ENCODE measurements at places on chromosomes 7 and 10. TPM values are rescaled to one million over a fixed set of nuclear protein-coding genes. Genes with fewer than 3 reads are reported as not detected.

DNA sequence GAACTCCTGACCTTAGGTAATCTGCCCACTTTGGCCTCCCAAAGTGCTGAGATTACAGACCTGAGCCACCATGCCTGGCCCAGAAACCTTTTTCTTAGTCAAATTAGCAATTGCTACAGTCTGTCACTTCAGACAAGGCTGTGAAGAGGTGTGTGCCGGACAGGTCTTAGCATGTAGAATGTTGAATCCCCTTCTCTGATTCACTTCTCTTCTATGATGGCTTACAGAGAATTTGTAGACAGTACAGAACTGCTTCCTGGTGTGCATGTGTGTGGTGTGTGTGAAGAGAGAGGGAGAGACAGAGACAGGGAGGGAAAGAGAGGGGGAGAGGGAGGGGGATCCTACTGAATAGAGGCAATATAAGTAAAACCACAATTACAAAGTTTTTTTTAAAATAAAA lies 150.4 kb downstream of the PARD3 start:
- DNase-seq, result no peak

DNA sequence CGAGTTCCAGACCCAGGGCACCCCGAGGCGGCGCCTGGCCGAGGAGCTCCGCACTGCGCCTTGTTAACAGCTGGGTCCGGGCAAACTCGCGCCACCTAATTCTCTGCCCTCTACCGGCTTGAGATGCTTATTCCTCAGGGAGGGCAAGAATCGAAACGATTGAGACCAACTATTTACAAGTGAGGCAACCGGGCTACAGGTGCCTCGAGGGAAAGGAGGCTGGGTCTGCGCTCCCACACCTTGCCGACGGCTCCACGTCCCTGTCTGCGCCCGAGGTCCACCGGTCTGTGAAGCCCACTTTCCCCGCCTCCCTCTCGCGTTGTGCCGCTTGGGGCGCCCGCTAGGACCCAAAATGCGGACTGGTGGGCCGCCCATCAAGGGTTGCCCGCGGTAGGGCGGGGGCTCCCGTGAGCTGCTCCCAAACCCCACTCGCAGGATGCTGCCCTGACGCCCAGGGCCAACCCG lies 527 bp downstream of the AKR1B1 start:
- peak; percentile 37 for DNase-seq

DNA sequence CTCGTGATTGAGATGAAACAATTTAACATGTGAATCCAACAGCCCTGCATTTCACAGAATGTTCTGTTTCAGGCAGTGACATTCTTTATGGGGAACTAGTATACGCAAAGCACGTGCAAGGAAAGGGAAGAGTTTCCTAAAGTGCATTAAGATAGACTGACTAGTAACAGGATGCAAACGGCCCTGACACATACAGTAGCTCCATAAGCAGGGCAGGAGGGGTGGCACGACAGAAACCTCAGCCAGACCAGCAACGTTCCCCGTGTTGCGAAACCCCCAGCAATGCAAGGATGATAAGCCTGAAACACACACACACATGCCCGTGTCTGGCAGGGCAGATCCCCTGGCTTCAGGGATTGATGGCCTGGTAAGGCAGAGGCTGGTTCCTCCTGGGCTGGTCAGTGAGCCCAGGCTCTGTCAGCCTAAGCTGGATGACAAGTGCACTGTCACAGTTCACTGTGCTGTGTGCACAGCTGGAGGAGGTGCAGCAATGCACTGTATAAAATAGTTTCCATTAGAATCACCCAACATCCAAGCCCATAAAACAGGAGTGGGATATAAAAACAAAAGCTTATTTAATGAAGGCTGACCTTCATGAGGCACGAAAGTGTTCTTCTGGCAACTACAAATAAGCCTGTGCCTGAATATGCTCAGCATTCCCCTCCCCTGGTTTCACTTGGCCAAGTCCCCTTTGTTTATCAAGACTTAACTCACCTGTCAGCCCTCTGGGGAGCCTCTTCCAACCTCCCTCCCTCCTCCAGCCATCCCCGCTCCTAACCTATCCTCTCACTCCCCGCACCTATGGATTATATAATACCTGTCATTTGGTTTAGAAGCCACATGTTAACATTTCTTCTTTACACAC lies 88.8 kb downstream of the GSAP start:
- DNase-seq, result no peak

DNA sequence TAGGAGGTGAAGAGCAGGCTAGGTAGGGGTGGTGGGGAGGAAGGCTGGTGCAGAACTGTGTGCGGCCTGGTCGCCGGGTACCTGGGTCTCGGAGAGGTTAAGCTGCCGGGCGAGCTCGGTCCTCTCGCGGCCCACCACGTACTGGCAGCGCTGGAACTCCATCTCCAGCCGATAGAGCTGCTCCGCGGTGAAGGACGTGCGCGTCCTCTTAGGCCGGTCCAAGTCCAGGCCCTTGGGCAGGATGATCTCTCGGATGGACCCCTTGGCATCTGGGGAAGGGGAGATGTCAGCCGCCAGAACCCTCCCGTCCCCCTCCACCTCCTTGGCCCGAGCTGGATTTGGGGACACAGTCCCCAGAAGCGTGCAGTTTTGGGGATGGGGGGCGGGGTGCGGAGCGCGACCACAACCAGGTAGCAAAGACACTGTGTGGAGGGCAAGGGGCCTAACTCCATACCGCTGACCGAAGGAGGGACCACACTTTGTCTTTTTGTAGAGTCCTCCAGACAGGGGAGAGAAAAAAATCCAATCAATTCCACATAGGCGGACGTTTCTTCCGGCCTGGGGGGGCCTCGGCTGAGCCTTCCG lies 1.6 kb downstream of the VAX1 start:
- DNase-seq, result no peak

- no peak for DNase-seq
Measured at GRCh38 chr10:71316056-71316785, 2.8 kb upstream of the SLC29A3 start.

The MBLAC1 gene
- polyA plus RNA-seq, result 2.6 TPM

The AKR1B15 gene
- 0.16 TPM for polyA plus RNA-seq
